ENCODE measurements at places on chromosomes 2 and 18. TPM values are rescaled to one million over a fixed set of nuclear protein-coding genes. Genes with fewer than 3 reads are reported as not detected.

NYAP2 gene
- 0.05 TPM for polyA plus RNA-seq

UBR3 gene
- 32.4 TPM for polyA plus RNA-seq

CXCR4 gene
- 59.7 TPM for polyA plus RNA-seq

RIT2 gene
- polyA plus RNA-seq, result not detected

PLA2R1 gene
- polyA plus RNA-seq, result 79.0 TPM

GPC1 gene
- 45.1 TPM for polyA plus RNA-seq

FRZB gene
- polyA plus RNA-seq, result 10.6 TPM
